AG20443 (cell line): ENCODE measurements at places on chromosomes 6 and 20.

- DNase-seq = no peak
These were observed 59.9 kb upstream of the HBS1L start for GRCh38 chr6:135114355-135115145.

- DNase-seq = no peak
These were observed 30.1 kb upstream of the LRRN4 start for GRCh38 chr20:6083926-6084325.

DNA sequence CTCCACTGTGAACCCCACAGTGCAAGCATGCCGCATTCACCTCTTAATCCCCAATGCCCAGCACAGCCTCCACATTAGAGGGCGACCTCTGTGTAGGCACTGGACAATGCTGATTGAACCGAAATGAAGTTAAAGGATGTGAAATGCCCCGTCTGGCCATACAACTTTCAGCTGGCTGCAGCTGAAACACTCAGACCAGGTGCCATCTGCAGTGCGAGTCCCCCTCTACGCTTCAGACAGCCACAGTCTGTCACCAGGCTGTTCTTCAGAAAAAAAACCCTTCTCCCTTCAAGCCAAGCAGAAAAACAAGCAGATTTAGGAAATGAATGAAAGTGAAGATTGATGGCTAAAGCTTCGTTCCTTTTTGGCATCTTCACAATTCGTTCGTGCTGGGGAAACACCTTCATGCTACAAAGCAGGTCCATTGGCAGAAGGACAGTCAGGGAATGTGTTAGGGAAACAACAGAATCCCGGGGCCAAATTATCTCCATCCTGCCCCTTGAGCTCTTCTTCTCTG lies 44.7 kb downstream of the TNFAIP3 start:
- no peak for DNase-seq

GRCh38 chr6:144400321-144400720 lies 115.2 kb downstream of the UTRN start:
- DNase-seq = no peak

- DNase-seq = no peak
These were observed 100.4 kb downstream of the JAG1 start for GRCh38 chr20:10573273-10573950.
